ENCODE measurements at places on chromosomes 5 and 9. TPM values are rescaled to one million over a fixed set of nuclear protein-coding genes. Genes with fewer than 3 reads are reported as not detected.

The TPD52L3 gene
- not detected for total RNA-seq

The CLIC3 gene
- not detected for total RNA-seq

The DOCK2 gene
- 49.7 TPM for total RNA-seq

The FREM1 gene
- total RNA-seq = 11.4 TPM

The PHYHD1 gene
- 36.8 TPM for total RNA-seq

The SLCO6A1 gene
- not detected for total RNA-seq

The TSLP gene
- 1.2 TPM for total RNA-seq

The PCDHGA7 gene
- total RNA-seq = 4.2 TPM

The CCDC187 gene
- not detected for total RNA-seq

The CNTFR gene
- total RNA-seq = 42.7 TPM

The GLRA1 gene
- total RNA-seq = not detected

The CXCL14 gene
- total RNA-seq = 176 TPM

The MAP1B gene
- 615 TPM for total RNA-seq

The C9 gene
- total RNA-seq = 1.3 TPM

The PCDHGB1 gene
- 1.7 TPM for total RNA-seq

The CCDC180 gene
- total RNA-seq = 9.0 TPM

The PCA3 gene
- total RNA-seq = not detected

The SURF2 gene
- 20.1 TPM for total RNA-seq

The FGF10 gene
- total RNA-seq = 11.6 TPM

The PCDHGB5 gene
- total RNA-seq = 5.3 TPM

The GARNL3 gene
- 19.6 TPM for total RNA-seq

The DIRAS2 gene
- not detected for total RNA-seq

The GRM6 gene
- not detected for total RNA-seq

The FCN2 gene
- total RNA-seq = 1.5 TPM

The AP3S1 gene
- total RNA-seq = 119 TPM

The GRIN1 gene
- total RNA-seq = not detected

The CCNG1 gene
- 178 TPM for total RNA-seq

The GTF2H2C gene
- total RNA-seq = 15.6 TPM

The PLEKHG4B gene
- under 0.01 TPM for total RNA-seq

The FOXD4L5 gene
- total RNA-seq = not detected

The LCN9 gene
- not detected for total RNA-seq

The CAMK4 gene
- 0.68 TPM for total RNA-seq

The PCDHGA2 gene
- 6.5 TPM for total RNA-seq

The PARP8 gene
- total RNA-seq = 25.8 TPM

The HTR4 gene
- not detected for total RNA-seq

The PCDHGB7 gene
- total RNA-seq = 10.4 TPM

The RNF208 gene
- 2.4 TPM for total RNA-seq

The SH3PXD2B gene
- 26.6 TPM for total RNA-seq

The KIF27 gene
- 5.9 TPM for total RNA-seq

The GMCL2 gene
- total RNA-seq = not detected

The STC2 gene
- 15.0 TPM for total RNA-seq

The CCL27 gene
- not detected for total RNA-seq

The CCNJL gene
- 0.17 TPM for total RNA-seq
